CD8-positive, alpha-beta T cell (primary cell): ENCODE measurements at places on chromosomes 7 and 10.

GRCh38 chr10:116300542-116300941, 23.7 kb upstream of the CCDC172 start:
- no peak for DNase-seq

GRCh38 chr7:6161463-6162330, 110.7 kb downstream of the CYTH3 start:
- no peak for DNase-seq

GRCh38 chr7:116235380-116235779, 25.0 kb downstream of the TES start:
- no peak for DNase-seq

DNA sequence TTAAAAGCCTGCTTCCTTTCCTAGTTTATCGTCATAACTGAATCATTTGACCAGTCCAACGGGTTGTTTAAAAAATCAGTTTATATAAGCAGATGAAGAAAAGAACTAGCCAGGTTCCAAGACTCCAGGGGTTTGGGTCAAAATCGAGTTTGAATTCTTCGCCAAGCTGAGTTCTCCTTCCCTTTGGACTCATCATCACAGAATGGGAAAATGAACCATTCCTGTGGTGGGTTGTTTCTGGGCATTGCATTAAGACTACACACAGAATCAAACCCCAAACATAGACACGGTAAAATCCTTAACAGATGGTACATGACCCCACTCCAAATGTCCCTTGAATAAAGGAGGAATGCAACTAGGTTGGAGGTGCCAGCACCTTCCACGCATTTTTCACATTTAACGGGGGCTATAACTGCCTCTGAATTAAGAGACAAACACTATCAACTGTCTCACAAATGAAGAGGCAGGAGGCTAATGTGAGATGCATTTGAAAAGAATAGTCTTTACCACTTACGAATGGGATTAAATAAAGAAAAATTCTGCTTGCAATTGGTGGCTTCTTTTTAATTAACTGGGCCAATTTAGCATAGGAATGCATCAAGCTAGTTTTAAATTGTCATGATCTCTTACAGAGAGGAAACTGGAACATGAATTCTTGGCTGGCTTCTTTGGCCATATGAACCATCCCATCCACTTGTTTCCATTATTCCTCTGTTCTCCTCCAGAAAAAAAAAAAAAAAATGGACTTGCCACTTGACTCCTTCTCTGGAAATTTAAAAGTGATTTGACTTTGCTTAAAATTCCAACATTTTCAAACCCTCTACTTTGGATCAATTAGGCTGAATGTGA, 61.1 kb downstream of the CHST15 start:
- DNase-seq = no peak

DNA sequence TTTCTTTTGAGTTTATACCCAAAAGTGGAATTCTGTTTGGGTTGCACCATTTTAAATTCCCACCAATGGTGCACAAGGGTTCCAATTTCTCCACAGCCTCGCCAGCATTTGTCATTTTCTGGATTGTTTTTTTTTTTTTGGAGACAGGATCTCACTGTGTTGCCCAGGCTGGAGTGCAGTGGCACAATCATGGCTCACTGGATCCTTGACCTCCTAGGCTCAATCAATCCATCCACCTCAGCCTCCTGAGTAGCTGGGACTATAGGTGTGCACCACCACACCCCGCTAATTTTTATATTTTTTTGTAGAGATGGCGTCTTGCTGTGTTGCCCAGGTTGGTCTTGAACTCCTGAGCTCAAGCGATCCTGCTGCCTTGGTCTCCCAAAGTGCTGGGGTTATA, 46.6 kb downstream of the CUX1 start:
- DNase-seq = no peak

- no peak for DNase-seq
Observed at GRCh38 chr7:55308186-55308929, 56.8 kb upstream of the LANCL2 start.

GRCh38 chr7:92633211-92633906, 43.2 kb upstream of the FAM133B start:
- peak; percentile 30 for DNase-seq

DNA sequence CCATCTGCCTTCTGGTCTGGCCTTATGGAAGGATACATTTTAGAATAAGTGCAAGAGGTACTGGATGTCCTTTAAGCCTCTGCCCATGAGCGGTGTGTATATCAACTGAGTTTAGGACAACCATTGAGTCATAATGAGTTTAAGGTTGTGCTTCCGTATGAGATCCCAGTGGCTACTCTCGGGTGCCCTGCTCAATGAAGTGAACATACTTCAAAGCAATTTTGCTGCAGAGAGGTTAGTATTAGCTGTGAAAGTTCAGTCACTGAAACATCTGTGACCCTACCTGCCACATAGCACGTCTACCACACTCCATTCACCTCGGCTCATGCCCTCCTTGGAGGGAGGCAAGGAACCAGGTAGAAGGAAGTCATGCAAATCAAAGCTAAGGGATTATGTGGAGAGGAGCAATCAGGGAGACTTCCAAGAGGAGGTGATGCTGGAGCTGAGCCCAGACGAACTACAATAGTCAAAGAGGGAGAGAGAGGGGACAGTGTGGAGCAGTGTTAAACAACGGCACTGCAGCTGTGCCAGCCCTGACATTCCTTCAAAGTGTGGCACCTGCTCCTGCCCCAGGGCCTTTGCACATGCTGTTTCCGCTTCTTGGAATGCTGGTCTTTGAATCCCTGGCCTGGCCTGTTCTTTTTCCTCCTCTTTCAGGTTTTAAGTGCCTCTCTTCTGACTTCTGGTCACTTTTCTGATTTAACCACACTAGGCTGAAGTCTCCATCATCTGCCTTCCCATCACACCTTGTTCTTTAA, 25.4 kb downstream of the BTBD16 start:
- no peak for DNase-seq

GRCh38 chr10:91634246-91634645, 1.4 kb upstream of the PPP1R3C start:
- no peak for DNase-seq

GRCh38 chr7:46007194-46007593, 86.1 kb upstream of the IGFBP3 start:
- no peak for DNase-seq

GRCh38 chr7:17056491-17057142, 174.8 kb upstream of the AGR3 start:
- no peak for DNase-seq
